Activated CD4-positive, alpha-beta T cell treated with anti-CD3 and anti-CD28 coated beads for 1 hour (primary cell): ENCODE measurements at places on chromosomes 12 and 14.

GRCh38 chr12:81968421-81968820 lies 209.3 kb upstream of the PPFIA2 start:
- DNase-seq = no peak

DNA sequence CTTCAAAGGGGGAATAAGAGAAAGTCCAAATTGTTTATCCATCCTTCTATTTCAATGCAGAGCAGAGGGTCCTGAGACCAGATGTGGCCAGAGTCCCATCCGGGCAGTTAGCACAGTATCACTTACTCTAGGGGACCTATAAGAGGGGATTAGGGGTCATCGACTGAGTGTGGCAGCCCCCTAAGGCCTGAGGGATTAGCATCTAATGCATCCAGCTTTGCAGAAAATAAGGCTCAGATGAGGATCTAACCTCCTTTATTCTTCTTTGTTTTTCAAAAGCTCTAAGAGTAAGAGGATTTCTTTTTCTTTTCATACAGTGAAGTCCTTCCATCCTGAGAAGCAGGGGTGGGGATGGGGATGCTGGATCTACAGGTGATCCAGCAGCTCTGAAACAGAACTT lies 43.5 kb downstream of the NEUROD4 start:
- DNase-seq = no peak

DNA sequence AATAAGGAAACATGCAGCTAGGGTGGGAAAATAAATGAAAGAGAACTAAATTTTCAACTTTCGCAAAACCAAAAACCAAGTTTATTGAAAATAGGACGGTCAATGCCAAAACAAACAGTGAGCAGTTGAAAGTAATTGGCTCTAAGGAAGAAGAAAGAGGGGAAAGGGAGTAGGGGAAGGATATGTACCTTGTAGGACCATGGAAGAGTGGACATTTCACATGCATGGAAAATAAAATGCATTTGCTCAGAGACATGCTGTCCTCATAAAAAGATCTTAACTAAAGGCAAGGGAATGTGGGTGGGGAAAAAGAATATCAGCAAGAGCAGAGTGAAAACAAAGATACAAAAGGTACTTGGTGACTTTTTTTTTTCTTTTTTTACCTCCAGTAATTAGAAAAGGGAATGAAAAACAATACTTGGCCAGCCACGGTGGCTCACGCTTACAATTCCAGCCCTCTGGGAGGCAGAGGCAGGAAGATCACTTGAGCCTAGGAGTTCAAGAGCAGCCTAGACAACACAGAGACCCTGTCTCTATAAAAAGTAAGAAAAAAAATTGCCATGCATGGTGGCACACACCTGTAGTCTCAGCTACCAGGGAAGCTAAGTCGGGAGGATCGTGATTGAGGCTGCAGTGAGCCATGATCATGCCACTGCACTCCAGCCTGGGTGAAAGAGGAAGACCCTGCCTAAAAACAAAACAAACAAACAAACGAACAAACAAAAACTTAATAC lies 6.6 kb downstream of the TXNDC16 start:
- no peak for DNase-seq

- no peak for DNase-seq
These were observed 17.0 kb upstream of the WNT5B start for GRCh38 chr12:1611803-1612572.

DNA sequence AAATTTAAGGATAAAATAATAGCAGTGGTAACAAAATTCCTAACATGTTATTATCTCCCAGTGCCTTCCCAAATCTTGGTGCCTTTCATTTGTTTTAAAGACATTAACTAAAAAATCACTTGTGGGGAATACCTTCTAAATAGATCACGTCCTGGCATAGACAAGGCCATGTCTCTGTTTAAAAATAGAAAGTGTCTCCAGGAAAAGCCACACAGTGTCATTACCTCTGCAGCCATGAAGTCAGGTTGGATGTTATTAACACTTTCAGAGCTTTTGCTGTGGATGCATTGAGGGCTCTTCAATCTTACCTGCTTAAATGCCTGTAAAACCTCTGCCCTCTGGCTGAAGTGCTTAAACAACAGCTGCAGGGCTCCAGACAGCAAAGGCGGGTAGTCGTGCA lies 211.1 kb downstream of the ITPR2 start:
- DNase-seq = no peak

DNA sequence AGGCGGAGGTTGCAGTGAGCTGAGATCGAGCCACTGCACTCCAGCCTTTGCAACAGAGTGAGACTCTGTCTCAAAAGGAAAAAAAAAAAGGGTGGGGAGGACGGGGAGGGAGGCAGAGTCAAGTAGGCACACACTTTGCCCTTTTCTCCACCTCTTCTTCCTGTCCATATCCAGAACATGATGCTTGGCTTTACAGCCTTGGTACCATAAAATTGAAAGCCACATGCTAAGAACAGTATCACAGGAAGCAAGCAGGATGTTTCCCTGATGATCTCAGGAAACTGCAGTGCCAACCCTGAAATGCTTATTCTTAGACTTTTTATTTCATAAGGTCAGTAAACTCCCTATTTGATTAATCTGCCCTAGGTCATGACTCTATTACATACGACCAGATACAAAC lies 32.5 kb upstream of the YAF2 start:
- no peak for DNase-seq

- DNase-seq = no peak
These were observed 21.6 kb downstream of the NTF3 start for GRCh38 chr12:5453466-5453865.

DNA sequence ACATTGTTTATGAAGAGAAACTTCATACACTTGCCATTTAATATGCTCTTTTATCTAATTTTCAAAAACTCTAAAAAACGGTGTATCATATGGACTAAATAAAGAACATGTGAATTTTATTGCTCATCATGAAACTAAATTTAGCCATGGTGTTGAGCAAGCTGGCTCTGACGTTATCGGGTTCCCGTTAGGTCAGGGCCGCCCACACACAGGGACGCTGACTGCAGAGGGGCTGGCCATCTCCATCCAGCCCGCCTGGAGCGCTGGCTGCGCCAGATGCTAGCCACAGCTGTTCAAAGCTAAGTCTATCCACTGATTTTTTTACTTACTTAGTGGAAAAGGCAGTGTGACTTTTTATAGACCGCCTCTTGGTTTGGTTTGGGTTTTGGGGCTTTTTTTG lies 36.5 kb upstream of the DYNC1H1 start:
- no peak for DNase-seq

- DNase-seq = no peak
These were observed 6.6 kb downstream of the DCD start for GRCh38 chr12:54641554-54641953.

GRCh38 chr12:131699434-131699833 lies 11.5 kb upstream of the SFSWAP start:
- no peak for DNase-seq

GRCh38 chr12:28777603-28778365 lies 371.3 kb upstream of the FAR2 start:
- DNase-seq = no peak

GRCh38 chr12:56258820-56259183 lies 618 bp upstream of the ANKRD52 start:
- DNase-seq = no peak

DNA sequence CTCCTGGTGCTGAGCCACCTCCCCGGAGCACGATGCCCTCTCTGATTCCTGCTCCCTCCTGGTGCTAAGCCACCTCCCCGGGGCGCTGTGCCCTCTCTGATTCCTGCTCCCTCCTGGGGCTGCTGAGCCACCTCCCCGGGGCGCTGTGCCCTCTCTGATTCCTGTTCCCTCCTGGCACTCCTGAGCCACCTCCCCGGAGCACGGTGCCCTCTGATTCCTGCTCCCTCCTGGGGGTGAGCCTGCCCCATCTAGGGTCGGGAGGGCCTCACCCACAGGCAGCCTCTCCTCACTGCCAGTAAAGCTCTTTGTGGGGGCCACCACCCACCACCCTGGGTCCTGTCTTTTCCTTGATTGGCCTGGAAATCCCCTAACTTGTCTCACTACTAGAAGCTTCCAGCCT lies 327.6 kb upstream of the SFSWAP start:
- no peak for DNase-seq

DNA sequence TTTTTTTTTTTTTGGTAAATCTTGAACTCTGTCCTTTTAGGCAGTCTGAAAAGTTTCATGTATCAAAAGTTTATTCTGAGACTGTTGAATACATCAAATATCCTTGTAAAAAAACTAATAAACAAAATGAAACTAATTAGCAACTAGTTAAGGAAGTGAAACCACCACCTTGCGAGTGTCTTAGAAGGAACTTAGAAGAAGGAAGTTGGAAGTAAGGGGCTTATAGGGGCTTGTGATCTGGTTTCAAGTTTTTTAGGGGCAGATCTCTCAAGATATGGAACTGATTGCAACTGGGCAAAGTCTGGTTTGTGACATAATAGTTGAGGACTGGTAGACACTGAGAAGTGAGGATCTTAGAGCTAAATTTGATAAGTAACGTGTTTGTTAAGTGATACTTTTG lies 748.8 kb downstream of the C12orf50 start:
- no peak for DNase-seq

DNA sequence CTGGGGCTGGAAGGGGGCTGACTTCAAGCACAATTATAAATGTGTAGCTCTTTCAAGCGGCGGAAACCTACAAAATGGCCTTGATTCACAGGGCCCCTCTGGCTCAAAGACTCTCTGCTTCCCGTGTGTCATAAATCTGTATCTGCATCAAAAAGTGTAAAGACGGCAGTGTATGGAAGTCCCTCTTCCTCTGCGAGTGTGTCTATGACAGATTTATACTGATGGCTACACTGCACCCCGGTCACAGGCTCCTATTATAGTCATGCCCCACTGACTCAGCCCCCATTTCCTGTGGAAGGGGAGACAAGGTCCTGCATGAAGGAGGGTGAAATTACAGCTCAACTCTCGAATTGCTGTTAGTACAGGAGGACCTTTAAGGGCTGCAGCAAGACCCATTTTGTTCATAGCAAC lies 68.6 kb downstream of the HMGA2 start:
- no peak for DNase-seq

GRCh38 chr14:62943202-62943601 lies 102.1 kb downstream of the KCNH5 start:
- DNase-seq = no peak

- peak; percentile 46 for DNase-seq
These were observed 448.5 kb downstream of the TMEM121 start for GRCh38 chr14:105974902-105975301.

GRCh38 chr12:53169644-53170043 lies 10.9 kb upstream of the ZNF740 start:
- DNase-seq = no peak

DNA sequence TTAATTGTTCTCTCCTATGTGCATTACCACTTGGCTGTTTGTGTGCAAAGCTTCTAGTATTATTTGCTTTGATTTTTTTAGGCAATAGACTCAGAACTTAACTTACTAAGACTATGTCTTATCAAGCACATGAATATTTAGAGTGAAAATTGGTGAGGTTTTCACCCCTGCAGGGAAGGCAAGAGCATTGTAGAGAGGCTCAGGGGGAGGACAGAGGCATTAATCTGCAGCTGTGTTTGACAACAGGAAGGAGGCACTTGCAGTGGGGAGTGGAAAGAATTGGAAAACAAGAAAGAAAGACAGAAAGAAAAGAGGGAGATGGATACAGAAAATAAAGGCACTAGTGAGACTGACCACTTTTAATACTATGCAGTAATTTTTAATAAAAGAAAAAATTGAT lies 431.6 kb downstream of the PDZRN4 start:
- no peak for DNase-seq

DNA sequence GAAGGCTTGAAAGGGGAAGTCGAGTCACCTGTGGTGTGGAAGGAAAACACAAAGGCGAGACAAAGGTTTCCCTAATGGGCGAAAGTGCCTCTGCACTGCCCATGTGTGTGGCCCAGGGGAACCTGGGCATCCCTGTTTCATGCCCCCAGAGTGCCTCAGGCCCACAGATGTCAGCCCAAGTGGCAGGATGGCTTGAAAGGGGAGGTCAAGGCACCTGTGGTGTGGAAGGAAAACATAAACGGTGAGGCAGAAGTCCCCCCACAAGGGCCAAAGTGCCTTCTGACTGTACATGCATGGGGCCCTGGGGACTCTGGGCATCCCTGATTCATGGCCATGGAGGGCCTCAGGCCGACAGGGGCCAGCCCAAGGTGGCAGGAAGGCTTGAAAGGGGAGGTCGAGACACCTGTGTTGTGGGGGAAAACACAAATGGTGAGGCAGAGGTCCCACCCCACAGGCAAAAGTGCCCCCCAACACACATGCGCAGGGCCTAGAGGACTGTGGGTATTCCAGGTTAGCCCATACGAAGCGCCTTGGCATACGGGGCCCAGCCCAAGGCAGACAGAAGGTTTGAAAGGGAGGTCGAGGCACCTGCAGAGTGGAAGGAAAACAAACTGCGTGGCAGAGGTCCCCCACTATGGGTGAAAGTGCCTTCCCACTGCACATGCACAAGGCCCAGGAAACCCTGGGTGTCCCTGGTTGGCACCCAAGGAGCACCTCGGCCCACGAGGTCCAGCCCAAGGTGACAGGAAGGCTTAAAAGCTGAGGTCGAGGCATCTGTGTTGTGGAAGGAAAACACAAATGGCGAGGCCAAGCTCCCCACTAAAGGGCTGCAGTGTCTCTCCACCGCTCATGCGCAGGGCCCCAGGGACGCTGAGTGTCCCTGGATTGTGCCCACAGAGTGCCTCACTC lies 382.3 kb downstream of the ALG10 start:
- DNase-seq = peak; percentile 6

- DNase-seq = no peak
These were observed 213.1 kb downstream of the CHST11 start for GRCh38 chr12:104669851-104670337.

DNA sequence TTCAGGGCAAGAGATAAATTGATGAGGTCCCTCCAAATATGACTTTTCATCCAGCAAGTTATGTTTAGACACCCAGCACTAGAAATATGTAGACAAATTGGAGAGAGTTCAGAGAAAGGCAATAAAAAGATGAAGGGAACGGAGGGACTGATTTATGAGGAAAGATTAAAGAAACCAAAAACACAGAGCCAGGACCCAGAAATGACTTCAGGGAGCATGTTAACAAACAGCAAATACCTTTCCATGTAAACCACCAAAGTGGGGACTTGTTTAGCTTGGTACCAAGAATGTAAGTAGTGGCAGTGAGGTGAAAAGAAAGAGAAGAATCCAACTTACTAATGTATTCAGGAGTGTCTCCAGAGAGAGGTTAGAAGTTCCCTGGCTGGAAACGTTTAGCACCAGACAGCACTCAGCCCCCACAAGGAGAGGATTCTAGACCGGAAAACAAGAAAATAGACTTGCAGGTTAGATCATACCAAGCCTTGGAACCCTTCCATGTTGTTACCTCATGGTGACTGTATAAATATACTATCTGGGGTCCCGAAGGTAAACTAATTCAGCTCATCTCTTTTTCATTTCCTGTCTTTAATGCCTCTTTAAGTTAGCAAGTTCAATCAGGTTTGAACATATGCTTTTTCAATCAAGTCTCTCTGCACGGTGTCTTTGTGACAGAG lies 79.2 kb downstream of the TBC1D30 start:
- DNase-seq = no peak

DNA sequence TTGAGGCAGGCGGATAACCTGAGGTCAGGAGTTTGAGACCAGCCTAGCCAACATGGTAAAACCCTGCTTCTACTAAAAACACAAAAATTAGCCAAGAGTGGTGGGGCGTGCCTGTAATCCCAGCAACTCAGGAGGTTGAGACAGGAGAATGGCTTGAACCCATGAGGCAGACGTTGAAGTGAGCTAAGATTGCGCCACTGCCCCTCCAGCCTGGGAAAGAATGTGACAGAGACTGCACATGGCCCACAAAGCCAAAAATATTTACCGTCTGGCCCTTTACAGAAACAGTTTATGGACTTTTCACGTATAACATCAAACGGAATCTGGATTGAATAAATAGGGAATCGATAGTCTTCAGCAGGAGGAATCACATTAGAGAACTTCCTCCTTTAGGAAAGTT lies 3.5 kb downstream of the RSRC2 start:
- DNase-seq = no peak
